Muscle of back (tissue), 13 donors: ENCODE measurements at places on chromosomes 1 and 21.

DNA sequence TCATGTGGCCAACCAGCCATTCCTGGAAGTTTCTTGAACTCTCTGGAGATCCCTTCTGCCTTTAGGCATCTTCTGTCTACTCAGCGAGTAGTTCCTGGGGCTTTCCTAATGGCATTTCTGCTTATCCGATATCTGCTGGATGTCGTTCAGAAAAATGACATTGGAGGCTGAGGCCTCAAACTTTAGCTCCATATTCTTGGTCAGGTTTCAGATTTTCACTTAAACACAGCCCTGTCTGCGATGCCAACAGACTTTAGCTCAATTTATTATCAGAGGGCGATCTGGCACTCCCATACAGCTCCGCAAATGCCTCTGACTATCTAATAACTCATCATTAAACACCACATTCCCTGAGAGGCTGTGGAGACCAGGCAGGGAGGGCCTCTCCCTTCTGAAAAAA, 46.3 kb upstream of the ETS2 start:
- no peak for DNase-seq

DNA sequence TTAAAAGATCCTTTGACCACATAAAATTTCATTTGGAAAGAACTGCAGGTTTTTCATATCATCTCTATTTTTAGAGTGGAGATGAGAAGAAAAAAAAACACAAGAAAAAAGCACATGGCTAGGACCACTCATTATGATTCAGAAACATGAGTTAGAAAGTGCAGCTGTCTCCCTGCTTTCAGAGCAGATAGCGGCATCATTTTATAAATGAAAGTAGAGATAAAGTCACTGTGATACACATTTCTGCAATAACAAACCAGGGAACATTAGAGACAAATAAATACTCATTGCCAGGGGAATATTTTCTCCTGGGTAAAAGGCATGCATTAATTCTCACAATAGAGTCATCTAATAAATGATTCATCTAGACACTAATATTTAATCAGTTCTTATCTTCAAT, 87.5 kb upstream of the PLPPR4 start:
- DNase-seq: no peak

DNA sequence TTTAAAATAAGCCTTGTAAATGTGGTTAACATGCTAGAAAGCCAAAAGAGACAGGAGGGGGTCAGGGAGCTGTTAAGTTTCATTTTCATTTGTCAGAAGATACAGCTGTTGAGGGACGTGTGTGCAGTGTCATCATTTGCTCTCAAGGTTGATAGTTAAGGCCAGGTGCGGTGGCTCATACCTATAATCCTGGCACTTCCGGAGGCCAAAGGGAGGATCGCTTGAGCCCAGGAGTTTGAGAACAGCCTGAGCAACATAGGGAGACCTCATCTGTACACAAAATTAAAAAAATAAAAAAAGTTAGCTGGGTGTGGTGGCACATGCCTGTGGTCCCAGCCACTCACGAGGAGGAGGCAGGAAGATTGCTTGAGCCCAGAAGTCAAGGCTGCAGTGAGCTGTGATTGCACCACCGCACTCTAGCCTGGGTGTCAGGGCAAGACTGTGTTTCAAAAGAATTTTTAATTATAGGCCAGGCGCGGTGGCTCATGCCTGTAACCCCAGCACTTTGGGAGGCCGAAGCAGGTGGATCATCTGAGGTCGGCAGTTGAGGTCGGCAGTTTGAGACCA, 22.7 kb downstream of the ZBTB8OS start:
- no peak for DNase-seq

DNA sequence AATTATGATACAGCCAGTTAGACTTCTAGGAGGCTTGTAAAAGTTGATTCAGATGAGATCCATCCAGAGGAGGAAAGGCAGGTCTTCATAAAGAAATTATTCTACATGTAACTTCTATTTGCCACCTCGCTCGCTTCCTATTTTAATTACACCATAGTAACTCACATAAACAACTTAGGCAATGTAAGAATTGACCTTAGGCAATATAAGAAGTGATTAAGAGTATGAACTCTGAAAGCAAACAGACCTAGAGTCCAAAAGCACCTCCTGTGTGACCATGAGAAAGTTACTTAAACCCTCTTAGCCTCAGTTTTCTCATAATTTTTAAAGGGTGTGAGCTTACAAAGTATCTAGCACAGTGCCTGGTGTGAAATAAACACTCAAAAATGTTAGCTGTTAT, 192.7 kb upstream of the NFIA start:
- DNase-seq: no peak

GRCh38 chr1:35783055-35783583, 13.3 kb upstream of the CLSPN start:
- DNase-seq: no peak

DNA sequence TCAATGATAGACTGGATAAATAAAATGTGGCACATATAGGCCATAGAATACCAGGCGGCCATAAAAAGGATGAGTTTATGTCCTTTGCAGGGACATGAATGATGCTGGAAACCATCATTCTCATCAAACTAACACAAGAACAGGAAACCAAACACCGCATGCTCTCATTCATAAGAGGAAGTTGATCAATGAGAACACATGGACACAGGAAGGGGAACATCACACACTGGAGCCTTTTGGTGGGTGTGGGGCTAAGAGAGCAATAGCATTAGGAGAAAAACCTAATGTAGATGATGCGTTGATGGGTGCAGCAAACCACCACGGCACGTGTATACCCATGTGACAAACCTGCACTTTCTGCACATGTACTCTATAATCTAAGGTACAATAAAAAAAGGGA, 883.4 kb upstream of the PRMT6 start:
- DNase-seq: no peak
